ENCODE measurements at places on chromosomes 11 and 22. TPM values are rescaled to one million over a fixed set of nuclear protein-coding genes. Genes with fewer than 3 reads are reported as not detected.

Gene CSNK1E
- 75.9 TPM for total RNA-seq

Gene DEFB131B
- total RNA-seq, result not detected

Gene CHCHD10
- total RNA-seq, result 70.9 TPM

Gene MTA2
- total RNA-seq, result 223 TPM
